ENCODE measurements at places on chromosomes 3 and 15. TPM values are rescaled to one million over a fixed set of nuclear protein-coding genes. Genes with fewer than 3 reads are reported as not detected.

The DPPA4 gene
- polyA plus RNA-seq, result not detected

The CAPN3 gene
- polyA plus RNA-seq, result 0.25 TPM

The MORC1 gene
- polyA plus RNA-seq, result not detected

The SLC28A2 gene
- not detected for polyA plus RNA-seq

The TRH gene
- not detected for polyA plus RNA-seq

Measured in A549 (cell line).